ENCODE measurements at places on chromosomes 5 and 9. TPM values are rescaled to one million over a fixed set of nuclear protein-coding genes. Genes with fewer than 3 reads are reported as not detected.

CAMK2A gene
- total RNA-seq = not detected

CDKN2A gene
- total RNA-seq = 148 TPM

PCDHGB1 gene
- 3.0 TPM for total RNA-seq

ARID3C gene
- total RNA-seq = 0.44 TPM

DMGDH gene
- 1.5 TPM for total RNA-seq

PCDH1 gene
- total RNA-seq = not detected

FAM151B gene
- total RNA-seq = not detected

TRIM14 gene
- 31.2 TPM for total RNA-seq

ABCA1 gene
- total RNA-seq = 18.9 TPM

STKLD1 gene
- 1.4 TPM for total RNA-seq

BAAT gene
- not detected for total RNA-seq

ANKRD18A gene
- not detected for total RNA-seq

CDX1 gene
- total RNA-seq = not detected

PCDHGB4 gene
- 6.5 TPM for total RNA-seq

PRUNE2 gene
- 0.44 TPM for total RNA-seq

LOX gene
- total RNA-seq = not detected

LIFR gene
- not detected for total RNA-seq

PCDHGB2 gene
- total RNA-seq = 10.9 TPM

ANXA1 gene
- total RNA-seq = not detected

PLAC8L1 gene
- total RNA-seq = 1.7 TPM

C9orf50 gene
- not detected for total RNA-seq

TRIM7 gene
- total RNA-seq = 1.8 TPM

LMNB1 gene
- 280 TPM for total RNA-seq

EMB gene
- 141 TPM for total RNA-seq

NUDT2 gene
- 26.7 TPM for total RNA-seq

CDC25C gene
- total RNA-seq = 21.1 TPM

NEUROG1 gene
- not detected for total RNA-seq

PRRT1B gene
- total RNA-seq = not detected

PCDHB14 gene
- total RNA-seq = not detected

GABRA1 gene
- not detected for total RNA-seq

ARRDC1 gene
- 64.6 TPM for total RNA-seq

SMIM33 gene
- not detected for total RNA-seq

RLN1 gene
- 2.3 TPM for total RNA-seq

NFX1 gene
- 58.3 TPM for total RNA-seq

PPWD1 gene
- total RNA-seq = 54.3 TPM

CARTPT gene
- not detected for total RNA-seq

GLDC gene
- total RNA-seq = not detected

PRDM9 gene
- not detected for total RNA-seq

GRIA1 gene
- total RNA-seq = not detected

IFNK gene
- total RNA-seq = not detected

CCDC180 gene
- total RNA-seq = 1.2 TPM

GARIN3 gene
- total RNA-seq = not detected

INSL6 gene
- not detected for total RNA-seq

RGS14 gene
- total RNA-seq = 41.7 TPM

ZNF367 gene
- total RNA-seq = 31.6 TPM

TBC1D9B gene
- 93.6 TPM for total RNA-seq

ST6GALNAC6 gene
- 51.3 TPM for total RNA-seq

CDK5RAP2 gene
- 101 TPM for total RNA-seq

LMX1B gene
- total RNA-seq = not detected

EPB41L4A gene
- not detected for total RNA-seq

NUTM2G gene
- total RNA-seq = not detected

NR2F1 gene
- total RNA-seq = not detected

DOK3 gene
- total RNA-seq = 268 TPM

HDHD3 gene
- 16.0 TPM for total RNA-seq

BHMT gene
- not detected for total RNA-seq

C5orf63 gene
- total RNA-seq = 0.11 TPM
